Left renal cortex interstitium (tissue), 4 donors: ENCODE measurements at places on chromosomes 6 and 20. TPM values are rescaled to one million over a fixed set of nuclear protein-coding genes. Genes with fewer than 3 reads are reported as not detected.

SLC12A5 gene
- 1.5 TPM for polyA plus RNA-seq

- no peak for DNase-seq
Measured at GRCh38 chr6:137316626-137317025, 97.4 kb upstream of the IFNGR1 start.

DNA sequence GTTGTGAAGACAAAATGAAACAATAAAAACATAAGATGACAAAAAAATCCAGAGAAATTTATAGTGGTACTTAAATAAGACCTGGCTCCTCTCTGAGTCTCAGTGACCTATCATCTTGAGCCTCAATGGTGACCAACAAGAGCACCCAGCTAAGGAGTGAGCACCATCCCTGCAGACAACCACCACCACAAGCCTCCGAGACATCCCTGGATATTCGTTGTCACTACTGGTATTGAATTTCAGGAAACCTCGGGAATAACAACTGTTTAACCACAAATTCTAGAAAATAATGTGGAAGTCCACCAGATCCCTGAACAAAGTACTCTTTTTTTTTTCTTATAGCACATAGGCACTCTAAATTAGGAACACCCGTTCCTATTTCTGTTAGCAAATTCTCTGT, 32.2 kb upstream of the ADGRF5 start:
- DNase-seq = no peak

SAMD3 gene
- 1.4 TPM for polyA plus RNA-seq

DNA sequence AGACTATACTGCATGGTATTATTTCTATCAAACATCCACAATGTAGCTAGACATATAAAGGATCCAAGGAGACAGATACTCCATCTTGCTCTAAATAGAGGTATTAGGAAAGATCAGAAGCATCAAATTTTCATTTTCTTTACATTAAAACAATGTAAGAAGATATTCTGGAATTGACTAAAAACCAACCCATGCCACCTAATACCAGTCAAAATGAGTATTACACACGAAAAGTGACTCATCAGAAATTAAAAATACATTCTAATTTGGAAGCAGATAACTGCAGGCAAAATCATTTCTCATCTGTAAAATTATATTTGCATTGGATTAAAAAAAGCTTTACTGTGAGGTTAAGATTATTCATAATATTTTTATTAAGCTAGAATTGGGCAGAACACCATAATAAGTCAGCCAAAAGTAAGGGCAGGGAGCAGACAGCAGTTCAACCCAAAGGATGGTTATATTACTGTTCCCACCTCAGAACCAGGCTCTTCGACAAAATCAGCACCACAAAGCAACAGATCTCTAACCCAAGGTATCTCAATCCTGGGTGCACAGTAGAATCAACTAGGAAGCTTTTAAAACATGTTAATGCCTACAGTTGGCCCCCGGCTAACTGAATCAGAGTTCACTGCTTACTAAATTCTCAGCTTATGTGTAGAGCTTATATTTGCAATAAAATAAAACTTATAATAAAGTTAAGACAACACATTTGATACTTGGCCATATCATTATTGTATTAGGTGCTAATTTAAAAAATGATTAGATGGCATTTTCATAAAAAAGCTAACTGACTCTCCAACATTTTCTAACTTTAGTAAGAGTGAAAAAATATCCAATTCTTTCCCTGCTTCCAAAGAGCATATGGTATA, 35.2 kb downstream of the SAMD3 start:
- no peak for DNase-seq

DNA sequence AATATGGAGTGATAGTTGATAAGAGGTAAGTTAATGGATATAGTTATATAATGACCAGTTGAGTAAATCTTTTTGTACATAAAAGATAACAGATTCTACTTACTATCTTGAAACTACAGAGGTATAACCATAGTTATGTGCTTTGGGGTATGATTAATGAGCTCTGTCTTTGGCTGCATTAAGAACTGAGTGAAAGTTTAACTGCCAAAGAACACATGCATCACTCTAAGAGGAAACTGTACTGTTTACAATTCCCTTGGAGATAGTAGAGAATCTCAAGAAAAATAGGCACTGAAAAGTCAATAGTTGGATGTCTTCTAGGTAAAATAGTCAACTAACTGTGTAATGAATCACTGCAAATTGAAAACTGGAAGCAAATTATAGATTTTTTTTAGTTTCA, 1129.5 kb downstream of the EPHA7 start:
- no peak for DNase-seq

- DNase-seq = no peak
Measured at GRCh38 chr20:4012589-4012988, 2.8 kb downstream of the RNF24 start.

NFATC2 gene
- polyA plus RNA-seq = 2.1 TPM

CST5 gene
- polyA plus RNA-seq = 0.32 TPM

GRCh38 chr20:4978050-4978918, 23.0 kb downstream of the SLC23A2 start:
- DNase-seq = no peak

DNA sequence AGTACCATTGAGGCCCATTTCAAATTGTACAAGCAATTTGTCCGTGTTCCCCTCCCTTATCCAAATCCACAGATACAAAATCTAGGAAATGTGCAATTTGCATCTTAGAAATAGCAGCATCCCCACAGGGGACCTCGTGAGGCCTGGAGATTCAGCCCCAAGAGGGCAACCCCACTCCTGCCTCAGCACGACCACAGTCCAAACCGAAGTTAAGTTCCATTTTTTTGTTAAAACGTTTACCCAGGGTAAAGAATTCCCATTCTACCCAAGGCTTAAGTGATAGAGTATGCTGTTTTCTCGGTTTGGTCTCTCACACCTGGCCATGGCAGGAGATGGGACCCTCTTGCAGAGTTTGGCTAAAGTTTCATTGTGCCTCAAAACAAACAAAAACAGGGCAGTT, 41.2 kb downstream of the PLCG1 start:
- no peak for DNase-seq

- DNase-seq = no peak
Measured at GRCh38 chr6:223763-224162, 68.5 kb upstream of the DUSP22 start.

- no peak for DNase-seq
Measured at GRCh38 chr6:148272597-148272996, 70.0 kb upstream of the SASH1 start.

CTCFL gene
- 3.6 TPM for polyA plus RNA-seq

ZNF318 gene
- polyA plus RNA-seq = 33.9 TPM

GRCh38 chr6:162613310-162613709, 114.3 kb downstream of the PRKN start:
- DNase-seq = no peak

GRCh38 chr6:34146801-34147592, 1.1 kb upstream of the GRM4 start:
- DNase-seq = no peak

DNA sequence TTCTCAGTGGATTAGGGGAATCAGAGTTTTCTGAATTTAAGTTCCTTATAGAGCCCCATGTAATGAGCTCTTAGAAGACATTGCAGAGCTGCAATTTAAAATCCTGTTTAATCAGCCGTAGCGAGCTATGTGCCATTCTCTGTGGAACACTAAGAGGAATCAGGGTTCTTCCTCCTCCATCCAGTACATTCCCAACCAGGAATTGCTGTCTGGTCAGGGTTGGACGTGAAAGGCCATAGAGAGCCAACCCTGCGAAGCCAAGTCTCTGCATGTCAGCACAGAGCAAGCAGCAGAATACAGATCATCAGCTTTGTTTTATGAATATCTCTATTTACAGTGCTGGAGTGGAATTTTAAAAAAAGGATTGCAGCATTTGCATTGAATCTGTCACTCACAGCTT, 366.0 kb downstream of the LAMA2 start:
- no peak for DNase-seq

- DNase-seq = no peak
Measured at GRCh38 chr6:158286413-158286812, 25.9 kb upstream of the TULP4 start.

HLA-G gene
- 0.59 TPM for polyA plus RNA-seq

DNA sequence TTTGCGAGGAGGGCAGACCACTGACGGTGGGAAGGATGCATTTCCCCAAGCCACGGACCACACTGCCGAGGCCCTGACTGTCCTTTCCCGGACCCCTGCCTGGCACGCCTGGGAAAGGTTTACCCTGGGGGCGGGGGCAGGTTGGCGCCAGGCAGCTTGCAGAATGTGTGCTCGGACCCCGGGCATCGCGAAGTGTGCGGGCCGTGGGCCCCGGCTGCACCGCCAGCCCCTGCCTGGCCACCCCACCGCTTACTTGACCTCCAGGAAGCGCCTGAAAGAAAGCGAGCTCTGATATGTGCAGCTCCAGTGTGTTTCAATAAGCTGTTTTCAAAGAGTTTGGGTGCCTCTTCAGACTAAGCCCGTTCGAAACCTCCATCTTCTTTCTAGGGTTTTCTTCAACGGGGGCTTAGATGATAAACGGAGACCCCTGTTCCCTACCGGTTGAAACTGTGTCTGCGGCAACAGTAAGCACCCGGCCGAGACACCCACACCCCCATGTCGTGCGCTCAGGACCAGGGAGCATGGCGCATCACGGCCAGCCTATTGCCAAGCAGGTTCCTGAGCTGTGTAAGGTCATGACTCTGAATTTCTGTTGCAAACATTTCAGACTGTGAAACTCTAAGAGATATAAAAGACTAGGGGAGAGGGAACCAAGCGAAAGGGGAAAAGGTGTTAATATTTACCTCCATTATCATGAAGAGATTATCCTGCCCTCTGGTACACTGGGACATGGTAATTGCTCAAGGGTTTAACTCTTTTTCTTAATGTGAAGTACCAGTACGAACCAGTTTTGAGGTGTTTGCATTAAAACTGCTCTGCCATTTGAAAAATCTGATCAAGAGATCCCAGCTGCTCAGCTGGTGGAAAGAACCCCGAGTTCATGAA, 231.2 kb upstream of the FOXQ1 start:
- DNase-seq = no peak

DNA sequence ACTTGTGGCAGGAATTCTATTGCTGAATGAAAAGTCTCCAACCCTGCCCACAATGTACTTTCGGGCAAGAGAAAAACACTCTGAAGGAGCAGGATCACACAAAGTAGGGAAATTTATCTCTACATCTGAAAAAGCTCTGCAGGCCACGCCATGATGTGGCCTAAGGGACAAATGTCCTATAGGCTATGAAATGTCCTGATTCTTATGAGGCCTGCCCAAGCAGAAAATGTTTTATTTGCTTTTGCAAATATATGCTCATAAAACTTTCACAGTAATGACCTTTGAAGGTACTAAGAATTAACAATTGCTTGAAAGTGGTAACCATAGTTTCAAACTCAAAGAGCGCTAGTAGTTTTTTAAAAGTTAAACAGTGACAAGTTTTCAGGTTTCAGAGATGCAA, 31.0 kb downstream of the SYCP2 start:
- DNase-seq = no peak

DNA sequence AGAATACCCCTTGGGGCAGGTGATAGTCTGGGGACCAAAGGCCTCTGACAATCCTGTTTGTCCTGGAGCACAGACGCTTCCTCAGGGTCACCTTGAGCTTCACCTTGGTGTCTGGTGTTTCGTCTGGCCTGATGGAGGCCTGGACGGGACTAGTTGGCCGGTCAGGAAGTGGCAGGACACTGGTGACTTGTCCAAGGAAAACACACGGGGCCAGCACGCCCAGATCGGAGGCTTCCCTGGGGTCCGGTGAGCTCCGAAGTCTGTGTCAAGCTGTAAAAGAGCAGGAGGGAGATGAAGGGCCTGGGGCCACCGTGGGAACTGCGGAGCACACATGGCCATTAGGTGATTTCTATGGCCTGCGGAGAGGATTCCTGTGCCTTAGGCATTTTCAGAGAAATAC, 67.9 kb downstream of the SMOC2 start:
- no peak for DNase-seq

TUBB2B gene
- polyA plus RNA-seq = 121 TPM

DNA sequence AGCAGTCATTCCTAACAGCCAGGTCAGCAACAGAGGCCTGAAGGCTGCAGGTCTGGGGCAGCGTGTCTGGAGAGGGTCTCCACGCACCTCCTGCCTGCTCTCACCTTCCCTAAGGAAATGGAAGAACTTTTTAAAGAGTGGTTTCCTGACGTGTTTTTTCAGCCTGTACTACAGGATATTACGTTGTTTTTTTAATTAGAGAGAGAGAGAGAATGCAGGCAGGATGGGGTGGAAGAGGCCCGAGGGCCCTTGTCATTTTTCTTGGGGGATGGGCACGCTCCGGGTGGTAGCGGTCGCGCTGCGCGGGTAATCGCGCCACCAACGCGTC, 2.1 kb downstream of the DLL1 start:
- DNase-seq = no peak

- no peak for DNase-seq
Measured at GRCh38 chr6:137051790-137052472, 7.2 kb upstream of the IL20RA start.
